CD4-positive, alpha-beta T cell treated with Interleukin-6 at 100 ng/mL for 8 hours (primary cell): ENCODE measurements at places on chromosomes 5 and 9.
A peak's percentile ranks its signal among the peaks of the same experiment; 100 is the strongest.

- no peak for DNase-seq
Measured at GRCh38 chr9:91315191-91315590, 46.5 kb downstream of the AUH start.

DNA sequence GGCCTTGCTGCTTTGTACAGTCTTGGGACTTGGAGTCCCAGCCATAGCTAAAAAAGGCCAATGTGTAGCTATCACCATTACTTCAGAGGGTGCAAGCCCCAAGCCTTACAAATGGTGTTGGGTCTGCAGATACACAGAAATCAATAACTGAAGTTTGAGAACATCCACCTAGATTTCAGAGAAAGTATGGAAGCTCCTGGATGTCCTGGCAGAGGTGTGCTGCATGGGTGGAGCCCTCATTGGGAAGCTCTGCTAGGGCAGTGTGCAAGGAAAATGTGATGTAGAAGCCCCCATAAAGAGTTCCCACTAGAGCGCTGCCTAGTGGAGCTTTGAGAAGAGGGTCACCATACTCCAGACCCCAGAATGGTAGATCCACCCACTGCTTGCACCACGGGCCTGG is 626.7 kb upstream of the COX7C start:
- DNase-seq = no peak

GRCh38 chr9:89167788-89168187 is 10.8 kb downstream of the SHC3 start:
- DNase-seq = no peak

- DNase-seq = no peak
Measured at GRCh38 chr9:114282104-114282485, 40.8 kb upstream of the ORM1 start.

GRCh38 chr9:92402826-92403745 is 1.3 kb downstream of the OGN start:
- no peak for DNase-seq

DNA sequence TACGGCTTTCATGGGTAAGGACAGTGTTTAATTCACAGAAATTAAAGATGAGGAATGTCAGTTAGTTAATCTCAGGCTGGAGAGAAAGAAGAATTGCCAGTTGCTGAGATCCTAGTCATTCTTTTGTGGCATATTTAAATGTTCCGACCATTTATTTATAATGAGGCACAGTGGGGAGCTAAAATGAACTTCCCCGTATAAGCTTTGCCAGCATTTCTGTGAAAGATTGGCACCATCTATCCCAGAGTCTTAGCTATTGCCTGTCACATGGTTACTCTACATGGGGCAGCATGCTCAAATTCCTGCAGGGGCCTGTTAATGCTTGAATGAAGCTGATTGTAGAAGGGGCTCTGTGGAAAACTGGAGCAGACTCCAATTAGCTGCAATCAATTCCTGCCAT is 314.1 kb downstream of the PRELID2 start:
- no peak for DNase-seq

DNA sequence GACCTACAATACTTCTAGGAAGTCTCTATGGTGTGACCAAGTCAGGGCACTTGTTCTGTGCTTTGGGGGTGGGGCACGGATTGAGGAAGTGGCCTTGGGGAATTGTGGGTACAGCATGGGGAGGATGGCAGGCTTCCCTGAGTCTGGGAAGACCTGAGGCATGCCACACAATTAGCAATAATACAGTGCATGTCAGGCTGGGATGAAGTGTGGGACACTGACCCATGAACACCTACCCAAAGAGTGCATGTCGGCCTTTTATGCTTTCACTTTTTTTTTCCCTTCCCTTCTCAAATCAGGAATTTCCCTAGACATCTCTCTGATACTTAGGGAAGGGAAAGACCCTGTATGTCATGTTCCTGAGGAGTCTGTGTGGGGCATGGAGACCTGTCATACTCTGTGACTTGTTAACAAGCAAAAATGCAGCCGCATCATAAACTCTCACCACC is 146.4 kb downstream of the PALM2AKAP2 start:
- DNase-seq = no peak

GRCh38 chr9:119877306-119877705 is 508.1 kb upstream of the BRINP1 start:
- no peak for DNase-seq

- DNase-seq = no peak
Measured at GRCh38 chr9:6997330-6997729, 239.6 kb downstream of the KDM4C start.

DNA sequence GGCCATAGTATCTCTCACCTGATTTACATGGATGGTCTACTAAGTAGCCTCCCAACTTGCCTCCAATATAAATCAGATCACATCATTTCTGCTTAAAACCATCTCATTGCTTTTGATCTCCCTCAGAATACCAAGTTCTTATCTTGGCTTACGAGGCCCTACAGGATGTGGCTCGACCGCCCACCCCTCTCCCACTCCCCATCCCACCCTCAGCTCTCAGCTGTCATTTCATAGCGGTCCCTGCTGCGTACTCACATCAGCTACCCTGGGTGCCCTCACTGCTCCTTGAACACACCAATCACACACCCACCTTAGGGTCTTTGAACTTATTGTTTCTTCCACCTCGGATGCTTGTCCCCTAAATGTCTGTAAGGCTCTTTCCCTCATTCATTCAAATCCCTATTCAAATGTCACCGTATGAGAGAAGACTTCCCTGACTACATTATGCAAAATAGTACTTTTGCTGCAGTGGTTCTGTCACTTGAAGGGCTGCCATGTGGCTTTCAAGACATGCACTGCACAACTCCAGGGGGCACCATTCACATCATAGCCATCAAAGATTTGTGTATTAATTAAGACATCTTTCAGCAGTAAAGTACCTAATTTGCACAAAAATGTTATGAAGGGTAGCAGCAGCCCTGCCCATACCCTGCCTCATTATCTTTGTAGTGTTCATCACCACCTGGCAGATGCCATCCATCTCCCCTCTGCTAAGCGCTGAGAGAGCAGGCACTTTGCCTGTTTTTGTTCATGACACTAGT is 171.1 kb downstream of the ENC1 start:
- DNase-seq = no peak

- no peak for DNase-seq
Measured at GRCh38 chr5:122780296-122780695, 5.4 kb downstream of the SNX2 start.

DNA sequence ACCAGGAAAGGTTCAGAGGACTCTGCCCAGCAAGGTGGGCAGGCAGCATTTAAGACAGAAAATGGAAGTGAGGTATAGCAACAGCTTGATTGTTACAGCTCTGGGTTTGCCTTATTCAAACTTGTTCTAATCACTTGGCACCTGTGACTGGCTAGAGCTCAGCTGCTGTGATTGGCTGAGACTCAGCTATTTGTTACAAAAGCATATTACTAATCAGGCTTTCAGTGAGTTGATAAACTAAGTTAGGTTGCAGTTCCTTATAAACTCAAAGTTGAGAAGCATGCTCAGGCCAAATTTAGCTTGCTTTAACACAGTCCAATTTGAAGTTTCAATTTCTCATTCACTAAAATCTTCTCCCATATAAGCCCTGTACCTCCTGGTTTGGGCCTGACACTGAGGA is 56.3 kb downstream of the GDA start:
- no peak for DNase-seq

DNA sequence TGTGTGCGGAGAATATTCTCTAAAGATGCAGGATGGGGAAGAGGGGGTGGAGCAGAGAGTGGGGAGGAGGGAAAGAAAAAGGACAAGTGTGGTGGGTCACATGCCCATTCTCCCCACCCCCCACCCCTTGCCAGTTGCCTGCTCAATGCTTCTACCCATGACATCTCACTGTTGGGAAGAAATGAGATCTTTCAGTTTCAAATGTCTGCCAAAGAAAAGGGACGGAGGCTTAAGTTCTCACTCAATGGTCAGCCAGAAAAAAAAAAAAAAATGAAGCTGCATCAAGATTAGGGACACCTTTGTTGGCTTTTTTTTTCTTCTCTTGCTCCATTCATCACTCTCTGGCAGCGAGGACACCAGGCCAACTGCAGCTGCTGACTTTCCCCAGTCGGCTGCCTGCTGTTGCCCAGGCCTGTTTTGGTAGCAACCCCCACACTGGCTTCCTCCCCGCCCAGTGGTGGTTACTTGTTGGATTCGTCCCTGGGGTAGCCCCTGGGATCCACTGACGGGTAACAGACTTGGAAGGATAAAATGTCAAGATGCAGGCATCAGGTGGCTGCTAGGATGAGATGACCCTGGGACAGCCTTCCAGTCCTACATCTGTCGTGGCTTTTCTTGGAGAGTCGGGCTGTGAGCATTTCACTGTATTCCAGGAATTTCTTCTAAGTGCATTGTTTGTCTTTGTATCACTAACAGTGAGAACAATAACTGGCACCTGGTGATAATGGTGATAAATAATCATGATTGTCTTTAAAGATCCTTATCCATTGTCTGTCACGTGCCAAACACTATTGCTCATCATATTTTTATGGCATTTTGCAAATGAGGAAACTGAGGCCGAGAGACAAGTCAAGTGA is 9.1 kb downstream of the WWC1 start:
- no peak for DNase-seq

- DNase-seq = no peak
Measured at GRCh38 chr9:93083592-93084470, 12.2 kb upstream of the CARD19 start.

- no peak for DNase-seq
Measured at GRCh38 chr5:133260715-133261114, 208.9 kb downstream of the HSPA4 start.

DNA sequence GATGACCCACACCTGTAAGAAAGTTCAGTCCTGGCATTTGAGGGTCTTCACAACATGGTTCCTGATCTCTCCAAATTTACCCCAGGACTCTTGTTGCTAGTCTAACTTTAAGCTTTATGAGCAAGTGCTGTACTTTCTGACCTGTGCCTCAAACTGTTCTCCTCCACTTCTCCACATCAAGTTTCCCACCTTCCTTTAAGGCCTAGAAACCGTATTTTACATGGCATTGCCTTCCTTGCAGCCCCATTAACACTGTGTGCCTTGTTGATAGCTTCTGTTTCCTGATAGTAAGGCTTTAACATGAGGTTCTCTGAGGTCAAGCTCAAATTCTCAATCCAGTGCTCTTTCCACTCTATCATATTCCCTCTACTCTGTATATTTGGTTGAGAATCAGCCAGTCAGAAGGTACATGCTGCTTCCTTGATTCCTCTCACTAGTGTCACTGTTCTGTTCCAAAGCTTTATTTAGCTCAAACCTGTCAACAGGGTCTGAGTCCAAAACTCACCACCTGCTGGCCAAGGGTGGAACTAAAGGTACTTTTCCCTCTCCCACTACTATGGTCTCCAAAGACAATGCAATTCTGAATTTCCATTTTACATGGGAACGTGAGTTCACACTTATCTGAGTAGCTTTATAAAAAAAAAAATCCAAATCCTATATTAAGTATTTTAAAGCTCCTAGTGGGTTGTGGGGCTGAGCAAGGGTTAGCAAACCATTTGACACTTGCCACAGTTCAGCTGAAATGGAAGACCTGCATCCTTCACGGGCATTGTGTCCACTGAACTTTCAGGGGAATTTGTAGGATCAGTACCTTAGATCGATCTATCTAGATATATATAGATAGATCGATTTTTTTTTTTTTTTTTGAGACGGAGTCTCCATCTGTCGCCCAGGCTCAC is 21.1 kb downstream of the VCP start:
- DNase-seq = peak; percentile 24

- DNase-seq = no peak
Measured at GRCh38 chr5:176152930-176153311, 85.3 kb upstream of the SIMC1 start.

- no peak for DNase-seq
Measured at GRCh38 chr9:85212887-85213286, 528.9 kb downstream of the AGTPBP1 start.

- no peak for DNase-seq
Measured at GRCh38 chr5:141495453-141495811, 6.6 kb downstream of the PCDHGC5 start.

DNA sequence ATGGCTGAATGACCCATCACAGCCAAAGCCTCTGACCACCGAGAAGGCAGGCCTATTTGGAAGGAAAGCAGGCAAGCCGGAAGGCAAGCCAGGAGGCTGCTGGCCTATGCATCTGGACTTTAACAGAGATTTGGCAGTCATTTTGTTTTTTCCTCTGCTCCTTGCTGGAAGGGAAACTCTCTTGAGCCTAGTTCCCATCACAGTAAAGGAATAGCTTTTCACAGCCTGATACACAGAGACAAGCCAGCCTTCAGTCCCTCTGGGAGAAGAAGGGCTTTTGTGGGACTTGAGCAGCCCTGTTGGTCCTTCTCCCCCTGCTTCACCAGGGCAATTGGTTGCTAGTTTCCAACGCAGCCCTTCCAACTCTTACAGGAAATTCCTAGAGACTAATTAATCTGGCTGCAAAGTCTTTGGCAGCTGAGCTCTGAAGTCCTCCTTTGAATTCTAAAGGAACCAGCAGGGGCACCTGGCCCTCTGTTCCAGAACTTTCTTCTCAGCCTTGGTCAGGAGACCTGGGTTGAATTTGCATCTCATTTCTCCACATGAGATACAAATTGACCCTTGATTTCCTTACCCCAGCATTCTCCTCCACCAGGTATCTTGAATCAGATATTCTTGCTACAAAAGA is 157.3 kb upstream of the EPB41L4A start:
- no peak for DNase-seq

DNA sequence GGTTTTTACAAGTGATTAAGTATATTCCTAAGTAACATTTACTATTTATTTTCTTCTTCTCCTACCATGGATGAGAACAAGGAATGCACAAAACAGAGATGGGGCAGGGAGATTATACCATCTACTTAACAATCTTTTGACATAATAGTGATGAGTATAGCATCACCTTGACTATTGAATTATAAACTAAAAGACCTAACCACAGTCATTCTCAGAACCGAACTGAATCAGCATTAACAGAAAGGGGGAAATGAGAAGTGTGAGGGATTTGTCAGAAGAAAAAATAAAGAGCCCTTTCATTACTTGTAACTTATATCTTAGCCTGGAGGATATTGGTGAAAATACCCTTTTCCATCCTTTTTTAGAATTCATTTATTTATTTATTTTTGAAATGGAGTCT is 21.9 kb downstream of the OR2Y1 start:
- DNase-seq = no peak

DNA sequence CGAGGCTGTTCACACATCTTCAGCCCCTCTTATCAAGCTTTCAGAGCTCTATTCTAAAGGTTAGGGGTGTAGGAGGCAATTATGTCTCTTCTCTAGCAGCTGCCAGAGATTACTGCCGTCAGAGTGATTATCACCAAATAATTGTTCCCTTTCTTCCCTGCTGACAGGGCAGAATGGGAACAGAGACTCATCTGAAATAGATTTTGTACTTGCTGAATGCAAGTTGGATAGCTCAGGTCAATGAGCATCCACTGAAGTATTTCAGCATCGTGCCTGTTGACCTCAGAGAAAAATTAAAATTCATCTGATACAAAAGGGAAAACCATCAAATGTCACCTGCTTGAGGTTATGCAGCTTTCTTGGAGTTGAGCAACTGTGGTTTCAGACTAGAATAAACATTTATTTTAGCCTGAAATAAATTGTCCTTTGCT is 213.7 kb upstream of the MAP3K1 start:
- DNase-seq = no peak

- DNase-seq = no peak
Measured at GRCh38 chr5:36675282-36675681, 68.9 kb downstream of the SLC1A3 start.

- DNase-seq = no peak
Measured at GRCh38 chr5:142722146-142722545, 36.3 kb upstream of the FGF1 start.

- no peak for DNase-seq
Measured at GRCh38 chr5:95861221-95861863, 38.8 kb upstream of the GLRX start.
